Panc1 (cell line): ENCODE measurements at places on chromosomes 1 and 21.

GRCh38 chr1:7694600-7695496, 76.2 kb upstream of the VAMP3 start:
- DNase-seq: no peak

GRCh38 chr1:116825720-116826438, 71.6 kb downstream of the CD2 start:
- no peak for DNase-seq

GRCh38 chr1:14498839-14499238, 99.6 kb upstream of the KAZN start:
- DNase-seq: no peak

DNA sequence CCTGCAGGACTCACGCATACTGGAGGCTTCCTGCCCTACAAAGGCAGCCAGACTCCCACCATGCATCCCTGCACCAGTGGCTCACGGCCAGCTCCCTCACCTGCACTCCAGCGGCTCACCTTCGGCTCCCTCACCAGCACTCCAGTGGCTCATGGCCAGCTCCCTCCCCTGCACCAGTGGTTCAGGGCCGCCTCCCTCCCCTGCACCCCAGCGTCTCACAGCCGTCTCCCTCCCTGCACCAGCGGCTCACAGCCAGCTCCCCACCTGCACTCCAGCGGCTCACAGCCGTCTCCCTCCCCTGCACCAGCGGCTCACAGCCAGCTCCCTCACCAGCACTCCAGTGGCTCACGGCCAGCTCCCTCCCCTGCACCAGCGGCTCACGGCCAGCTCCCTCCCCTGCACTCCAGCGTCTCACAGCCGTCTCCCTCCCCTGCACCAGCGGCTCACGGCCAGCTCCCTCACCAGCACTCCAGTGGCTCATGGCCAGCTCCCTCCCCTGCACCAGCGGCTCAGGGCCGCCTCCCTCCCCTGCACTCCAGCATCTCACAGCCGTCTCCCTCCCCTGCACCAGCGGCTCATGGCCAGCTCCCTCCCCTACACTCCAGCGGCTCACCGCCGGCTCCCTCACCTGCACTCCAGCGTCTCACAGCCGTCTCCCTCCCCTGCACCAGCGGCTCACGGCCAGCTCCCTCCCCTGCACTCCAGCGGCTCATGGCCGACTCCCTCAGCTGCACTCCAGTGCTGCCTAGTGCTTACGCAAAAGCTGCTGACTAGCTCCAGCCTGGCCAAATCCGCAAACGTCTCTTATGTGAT, 324.5 kb downstream of the NPHP4 start:
- DNase-seq: no peak

- no peak for DNase-seq
Observed at GRCh38 chr1:110485725-110486124, 33.2 kb downstream of the KCNA10 start.
